ENCODE measurements at places on chromosomes 5 and 9.

DNA sequence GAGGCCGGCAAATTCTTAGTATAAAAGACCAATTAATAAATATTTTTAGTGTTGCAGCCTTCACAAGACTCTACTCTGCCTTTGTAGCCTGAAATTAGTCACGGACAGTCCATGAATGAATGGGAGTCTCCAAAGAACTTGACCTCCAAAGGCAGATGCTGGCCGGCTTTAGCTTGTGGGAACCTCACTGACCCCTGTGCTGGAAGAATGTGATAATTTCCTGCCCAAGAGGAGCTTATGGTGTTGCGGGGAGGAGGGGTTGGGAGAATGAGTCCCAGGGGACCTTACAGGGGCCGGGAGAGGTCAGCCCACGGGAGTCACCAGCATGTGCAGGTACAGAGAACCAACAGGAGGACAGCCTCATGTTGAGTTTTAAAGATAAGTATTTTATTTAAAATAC, 143.1 kb downstream of the IRX2 start:
- no peak for DNase-seq

DNA sequence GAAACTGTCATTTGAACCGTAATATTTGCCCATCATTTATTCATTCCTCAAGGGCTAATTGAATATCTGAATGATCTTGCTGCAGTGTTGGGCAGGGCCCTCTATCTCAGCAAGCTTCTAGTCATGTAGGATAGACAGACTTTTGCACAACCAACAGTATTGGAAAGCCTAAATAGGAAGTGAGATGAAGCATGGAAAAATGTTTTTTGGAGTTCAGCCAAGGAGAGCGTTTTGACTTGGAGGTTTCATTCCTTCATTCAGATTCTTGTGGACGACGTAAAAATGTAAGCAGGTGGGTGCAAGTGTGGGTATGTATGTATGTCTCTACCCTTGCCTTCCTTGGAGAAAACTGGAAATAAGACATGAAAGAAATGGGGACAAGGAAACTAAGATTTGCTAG, 15.5 kb downstream of the DAPK1 start:
- no peak for DNase-seq

- no peak for DNase-seq
These were observed 17.5 kb downstream of the TMEM38B start for GRCh38 chr9:105711867-105712266.

DNA sequence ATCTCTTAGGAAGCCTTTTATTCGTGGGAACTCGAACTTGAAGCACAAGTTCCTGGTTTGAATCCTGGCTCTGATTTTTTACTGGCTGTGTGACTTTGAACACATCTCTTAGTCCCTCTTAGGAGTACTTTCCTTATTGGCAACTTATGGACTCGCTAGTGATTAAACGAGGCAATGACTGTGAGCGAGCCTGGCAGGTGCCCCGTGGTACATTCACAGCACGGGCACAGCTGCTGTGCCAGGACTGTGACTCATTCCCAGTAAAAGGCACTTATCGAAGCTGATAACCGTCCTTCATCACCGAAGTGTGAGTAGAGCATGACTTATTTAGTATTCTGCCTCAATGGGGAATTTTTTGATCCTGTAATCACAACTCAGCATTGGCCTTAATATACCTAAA, 22.7 kb downstream of the CFAP90 start:
- no peak for DNase-seq

- DNase-seq = peak; percentile 44
These were observed 280.4 kb downstream of the MEF2C start for GRCh38 chr5:88602584-88602983.

- DNase-seq = no peak
These were observed 70.1 kb downstream of the WNK2 start for GRCh38 chr9:93254061-93254481.

- peak; percentile 69 for DNase-seq
These were observed 37.1 kb upstream of the CEP120 start for GRCh38 chr5:123460296-123460729.

GRCh38 chr5:132466433-132467286, 23.9 kb downstream of the IRF1 start:
- no peak for DNase-seq

DNA sequence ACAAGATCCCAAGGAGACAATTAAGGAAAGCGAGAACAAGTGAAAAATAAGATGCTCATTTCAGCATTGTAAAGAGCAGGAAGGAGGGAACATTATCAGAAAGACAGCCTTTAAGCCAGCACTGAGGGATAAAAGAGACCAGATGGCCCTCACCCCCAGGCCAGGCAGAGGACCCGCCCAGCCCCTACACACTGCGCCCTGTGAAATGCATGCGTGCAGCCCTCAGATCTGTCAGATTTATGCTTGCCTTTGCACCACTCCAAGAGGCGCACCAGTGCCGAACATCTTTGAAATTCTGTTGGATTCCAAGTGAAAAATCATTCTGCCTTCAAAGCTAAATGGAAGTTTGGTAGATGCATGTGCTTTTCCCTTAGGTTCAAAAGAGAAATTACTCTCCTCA, 378.0 kb downstream of the MLLT3 start:
- DNase-seq = no peak

- DNase-seq = peak; percentile 84
These were observed 54.9 kb downstream of the SLC44A1 start for GRCh38 chr9:105299190-105299854.

- no peak for DNase-seq
These were observed 11.9 kb downstream of the FAM219A start for GRCh38 chr9:34446468-34446891.

- no peak for DNase-seq
These were observed 112.9 kb downstream of the CHSY3 start for GRCh38 chr5:130017173-130017572.

DNA sequence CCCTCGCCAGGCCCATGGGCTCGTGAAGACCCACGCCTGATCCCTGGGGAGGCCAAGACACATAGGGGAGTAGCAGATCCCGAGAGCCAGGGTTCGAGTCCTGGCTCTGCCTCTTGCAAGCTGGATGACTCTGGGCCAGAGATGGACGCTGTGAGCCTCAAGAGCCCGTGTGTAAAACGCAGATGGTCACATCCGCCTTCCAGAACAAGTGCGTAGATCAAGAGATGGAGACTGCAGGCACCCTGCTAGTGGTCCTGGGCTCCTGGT, 8.2 kb downstream of the ST6GALNAC4 start:
- DNase-seq = no peak

DNA sequence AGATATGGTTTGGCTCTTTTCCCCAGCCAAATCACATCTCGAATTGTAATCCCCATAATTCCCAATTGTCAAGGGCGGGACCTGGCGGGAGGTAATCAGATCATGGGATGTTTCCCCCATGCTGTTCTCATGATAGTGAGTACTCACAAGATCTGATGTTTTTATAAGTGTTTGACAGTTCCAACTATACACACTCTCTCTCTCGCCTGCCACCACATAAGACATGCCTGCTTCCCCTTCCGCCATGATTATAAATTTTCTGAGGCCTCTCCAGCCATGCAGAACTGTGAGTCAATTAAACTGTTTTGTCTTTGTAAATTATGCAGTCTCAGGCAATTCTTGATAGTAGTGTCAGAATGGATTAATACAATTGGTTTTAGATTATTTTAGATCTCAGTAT, 475.7 kb upstream of the CYLC2 start:
- no peak for DNase-seq
